ENCODE measurements at places on chromosomes 2 and 18.

- no peak for DNase-seq
Observed at GRCh38 chr2:40325116-40325515, 126.8 kb downstream of the SLC8A1 start.

DNA sequence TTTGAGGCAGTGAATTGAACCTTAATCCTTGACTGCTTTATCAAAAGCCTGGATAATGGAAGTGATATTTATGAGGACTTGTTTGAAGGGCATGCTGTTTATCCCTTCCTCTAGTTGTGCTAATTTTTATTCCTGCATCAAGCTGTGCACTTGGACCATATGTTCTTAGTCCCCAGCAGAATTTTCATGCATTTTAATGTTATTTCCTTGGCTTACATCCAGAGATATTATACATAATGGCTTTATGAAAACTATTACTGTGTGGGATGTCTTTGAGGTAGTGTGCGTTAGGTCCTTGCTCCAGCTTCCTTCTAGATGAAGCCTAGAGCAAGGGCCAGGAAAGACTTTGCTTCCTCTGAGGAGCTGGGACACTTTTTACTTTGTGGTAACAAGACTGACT lies 378.4 kb downstream of the LPIN1 start:
- no peak for DNase-seq

DNA sequence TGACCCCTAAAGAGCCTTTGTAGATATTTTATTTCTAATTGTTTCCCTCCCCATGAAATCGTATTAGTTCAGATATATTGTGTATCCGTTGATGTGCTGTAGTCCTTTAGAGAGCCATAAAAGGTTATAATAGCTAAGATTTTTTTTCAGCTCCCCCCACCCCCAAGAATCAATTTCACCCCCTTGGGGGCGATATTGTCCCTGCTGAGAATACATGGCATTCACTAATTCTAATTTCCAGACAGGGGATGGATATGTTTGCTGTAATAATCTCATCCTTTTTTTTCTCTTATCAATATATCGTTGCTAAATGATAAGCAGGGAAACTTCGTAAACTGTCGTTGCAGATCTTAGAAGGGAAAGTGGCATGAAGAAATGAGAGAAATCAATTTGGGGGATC lies 530.7 kb downstream of the TMEM182 start:
- DNase-seq, result no peak

DNA sequence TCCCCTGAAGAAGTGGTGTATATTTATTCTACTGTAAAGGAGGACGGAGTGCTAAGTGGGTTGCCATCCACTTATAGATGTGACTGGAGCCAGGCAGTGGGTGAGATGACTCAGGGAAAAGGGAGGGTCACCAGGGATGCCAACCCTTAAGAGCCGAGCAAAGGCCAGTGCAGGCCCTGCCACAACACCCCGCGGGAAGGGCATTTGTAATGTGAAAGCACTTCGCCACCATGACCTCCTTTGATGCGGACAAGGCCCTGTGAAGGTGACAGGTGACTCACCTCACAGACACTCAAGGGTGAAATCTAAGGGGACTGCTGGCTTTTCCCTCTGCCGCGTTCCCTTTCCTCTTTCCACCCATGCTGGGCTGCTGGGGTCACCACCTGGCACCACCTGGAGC lies 50.2 kb upstream of the MRPL33 start:
- DNase-seq, result no peak

DNA sequence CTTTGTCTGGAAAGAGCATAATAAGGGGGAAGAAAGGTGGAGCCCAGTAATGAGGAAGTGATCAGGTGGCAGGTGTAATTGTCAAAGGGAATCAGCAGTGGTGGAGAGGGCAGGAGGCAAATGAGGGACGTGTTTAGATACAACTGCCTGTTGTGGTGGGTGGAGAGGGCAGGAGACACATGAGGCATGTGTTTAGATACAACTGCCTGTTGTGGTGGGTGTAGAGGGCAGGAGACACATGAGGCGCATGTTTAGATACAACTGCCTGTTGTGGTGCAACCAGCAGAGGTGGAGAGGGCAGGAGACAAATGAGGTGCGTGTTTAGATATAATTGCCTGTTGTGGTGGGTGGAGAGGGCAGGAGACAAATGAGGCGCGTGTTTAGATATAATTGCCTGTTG lies 173.1 kb downstream of the ANKRD30B start:
- DNase-seq, result no peak

- no peak for DNase-seq
Observed at GRCh38 chr2:2560374-2561015, 229.4 kb upstream of the MYT1L start.

DNA sequence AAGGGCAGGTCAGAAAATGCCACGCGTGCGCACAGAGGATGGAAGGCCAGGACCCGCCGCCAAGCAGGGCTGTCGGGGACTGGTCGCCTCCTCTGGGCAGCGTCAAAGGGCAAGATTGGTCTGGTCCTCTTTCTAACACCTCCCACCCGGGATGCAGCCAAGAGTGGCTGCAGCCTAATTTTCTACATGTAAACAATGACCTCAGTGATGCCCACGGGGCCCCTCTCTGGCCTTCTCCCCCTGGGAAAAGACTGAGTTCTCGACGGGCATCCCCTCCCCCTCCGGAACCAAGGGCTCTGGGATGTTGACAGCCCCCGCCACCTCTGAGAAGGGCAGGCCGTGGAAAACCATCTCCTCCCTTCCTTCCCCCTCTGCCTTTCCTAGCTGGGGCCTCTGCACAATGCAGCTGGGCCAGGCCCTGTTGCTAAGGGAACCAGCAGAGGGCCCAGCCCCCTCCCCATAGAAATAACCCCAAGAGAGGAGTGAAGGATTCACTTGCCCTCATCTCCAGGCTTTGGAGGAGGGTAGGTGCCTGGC lies 80.0 kb upstream of the ZNF532 start:
- no peak for DNase-seq

GRCh38 chr2:72083751-72084583 lies 63.7 kb downstream of the CYP26B1 start:
- DNase-seq, result no peak

- DNase-seq, result peak; percentile 1
Observed at GRCh38 chr2:153287109-153287801, 191.3 kb downstream of the RPRM start.

- DNase-seq, result no peak
Observed at GRCh38 chr2:207828361-207829057, 58.8 kb upstream of the FZD5 start.

DNA sequence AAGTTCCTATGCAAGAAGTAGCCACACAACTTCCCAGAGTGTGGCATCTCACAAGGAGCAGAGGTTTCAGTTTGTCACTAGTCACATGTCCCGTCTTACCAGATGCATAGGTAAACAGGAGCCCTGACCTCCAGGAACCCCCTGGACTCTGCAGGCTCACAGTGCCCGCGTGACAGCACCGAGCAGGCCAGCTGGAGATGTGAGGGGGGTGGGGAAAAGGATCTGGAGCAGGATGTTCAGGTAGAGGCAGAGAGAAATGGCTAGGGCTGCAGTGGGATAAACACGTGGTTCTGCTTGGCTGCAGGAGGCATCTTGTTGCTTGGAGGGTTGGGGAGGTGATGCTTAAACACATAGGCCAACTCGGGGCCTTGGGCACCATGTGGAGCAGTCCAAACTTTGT lies 54.2 kb downstream of the IMPA2 start:
- no peak for DNase-seq

GRCh38 chr18:36993068-36993467 lies 164.1 kb downstream of the KIAA1328 start:
- DNase-seq, result no peak

GRCh38 chr2:70718241-70718640 lies 49.8 kb downstream of the ADD2 start:
- DNase-seq, result no peak

- DNase-seq, result no peak
Observed at GRCh38 chr2:30194421-30194820, 36.9 kb upstream of the LBH start.

- no peak for DNase-seq
Observed at GRCh38 chr18:68841301-68841700, 43.4 kb downstream of the CCDC102B start.

- DNase-seq, result no peak
Observed at GRCh38 chr18:78494204-78495085, 485.2 kb upstream of the SALL3 start.

- no peak for DNase-seq
Observed at GRCh38 chr2:122960759-122961641, 1064.1 kb upstream of the CNTNAP5 start.

GRCh38 chr18:6929370-6930102 lies 188.1 kb downstream of the LAMA1 start:
- DNase-seq, result no peak

GRCh38 chr2:227006189-227006897 lies 157.7 kb downstream of the COL4A4 start:
- no peak for DNase-seq

- DNase-seq, result no peak
Observed at GRCh38 chr2:97913846-97914245, 81.9 kb downstream of the TMEM131 start.

GRCh38 chr2:47656715-47657600 lies 126.0 kb upstream of the MSH6 start:
- DNase-seq, result no peak

GRCh38 chr18:34789768-34790344 lies 79.8 kb downstream of the DTNA start:
- DNase-seq, result no peak

- no peak for DNase-seq
Observed at GRCh38 chr2:212354382-212354781, 184.2 kb downstream of the ERBB4 start.

GRCh38 chr2:118591223-118591622 lies 256.2 kb downstream of the EN1 start:
- DNase-seq, result no peak

DNA sequence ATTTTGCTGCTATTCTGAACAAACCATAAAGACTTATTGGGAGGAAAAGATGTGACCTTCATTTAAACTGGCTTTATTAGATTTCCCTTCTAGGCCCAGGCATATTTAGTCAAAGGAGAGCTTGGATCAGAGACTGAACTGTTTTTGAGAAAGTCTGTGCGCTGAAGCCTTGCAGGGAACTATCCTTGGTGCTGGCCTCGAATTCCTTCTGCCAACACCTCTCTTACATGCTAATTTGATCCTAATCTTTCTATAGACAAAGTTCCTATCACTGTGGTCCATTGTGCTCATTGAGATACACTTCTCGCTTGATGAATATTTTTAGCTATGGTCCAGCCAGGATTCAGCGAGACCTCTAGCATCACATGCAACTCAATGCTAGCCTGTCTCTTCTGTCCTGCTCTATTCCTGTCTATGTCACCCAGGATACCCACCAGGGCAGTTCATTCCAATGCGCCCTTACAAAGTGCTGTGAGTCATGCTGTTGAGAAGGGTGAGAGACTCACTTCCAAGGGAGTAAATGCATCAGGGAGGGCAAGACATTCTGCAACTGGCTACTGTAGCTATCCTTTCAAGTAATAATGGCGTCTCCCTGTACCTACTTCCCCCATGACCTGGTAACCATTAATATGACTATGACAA lies 356.7 kb upstream of the LYPD1 start:
- no peak for DNase-seq

GRCh38 chr2:218429911-218430692 lies 11.2 kb downstream of the VIL1 start:
- no peak for DNase-seq

DNA sequence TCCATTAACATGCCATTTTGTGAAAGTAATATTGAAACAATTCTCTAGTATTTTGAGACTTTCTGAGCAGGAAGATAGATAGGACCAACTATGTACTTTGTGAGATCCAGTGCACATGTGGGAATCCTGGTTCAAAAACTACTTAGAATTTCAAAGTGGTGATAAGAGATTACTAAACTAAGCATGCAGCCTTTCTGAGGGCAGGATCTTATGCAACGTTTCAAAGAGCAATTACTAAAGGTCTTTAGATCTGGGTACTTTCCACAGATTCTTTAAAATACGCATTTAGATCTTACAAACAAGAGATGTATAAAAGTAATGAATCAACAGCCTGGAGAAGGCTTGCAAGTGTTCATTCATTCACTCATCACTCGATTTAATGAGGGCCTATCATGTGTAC lies 124.4 kb upstream of the TRIB2 start:
- no peak for DNase-seq

DNA sequence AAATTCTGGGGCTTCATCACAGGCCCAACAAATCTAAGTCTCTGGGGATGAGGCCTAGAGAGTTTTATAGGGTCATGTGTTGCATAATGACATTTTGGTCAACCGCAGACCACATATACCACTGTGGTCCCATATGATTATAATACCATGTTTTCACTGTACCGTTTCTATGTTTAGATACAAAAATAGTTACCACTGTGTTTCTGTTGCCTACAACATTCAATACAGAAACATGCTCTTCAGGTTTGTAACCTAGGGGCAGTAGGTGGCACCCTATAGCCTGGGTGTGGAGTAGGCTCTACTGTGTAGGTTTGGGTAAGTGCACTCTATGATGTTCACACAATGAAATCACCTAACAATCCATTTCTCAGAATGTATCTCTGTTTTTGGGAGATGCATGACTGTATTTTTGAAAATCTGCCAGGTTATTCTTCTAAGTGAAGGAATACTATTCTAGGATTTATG lies 485.2 kb downstream of the PTPRM start:
- DNase-seq, result no peak

DNA sequence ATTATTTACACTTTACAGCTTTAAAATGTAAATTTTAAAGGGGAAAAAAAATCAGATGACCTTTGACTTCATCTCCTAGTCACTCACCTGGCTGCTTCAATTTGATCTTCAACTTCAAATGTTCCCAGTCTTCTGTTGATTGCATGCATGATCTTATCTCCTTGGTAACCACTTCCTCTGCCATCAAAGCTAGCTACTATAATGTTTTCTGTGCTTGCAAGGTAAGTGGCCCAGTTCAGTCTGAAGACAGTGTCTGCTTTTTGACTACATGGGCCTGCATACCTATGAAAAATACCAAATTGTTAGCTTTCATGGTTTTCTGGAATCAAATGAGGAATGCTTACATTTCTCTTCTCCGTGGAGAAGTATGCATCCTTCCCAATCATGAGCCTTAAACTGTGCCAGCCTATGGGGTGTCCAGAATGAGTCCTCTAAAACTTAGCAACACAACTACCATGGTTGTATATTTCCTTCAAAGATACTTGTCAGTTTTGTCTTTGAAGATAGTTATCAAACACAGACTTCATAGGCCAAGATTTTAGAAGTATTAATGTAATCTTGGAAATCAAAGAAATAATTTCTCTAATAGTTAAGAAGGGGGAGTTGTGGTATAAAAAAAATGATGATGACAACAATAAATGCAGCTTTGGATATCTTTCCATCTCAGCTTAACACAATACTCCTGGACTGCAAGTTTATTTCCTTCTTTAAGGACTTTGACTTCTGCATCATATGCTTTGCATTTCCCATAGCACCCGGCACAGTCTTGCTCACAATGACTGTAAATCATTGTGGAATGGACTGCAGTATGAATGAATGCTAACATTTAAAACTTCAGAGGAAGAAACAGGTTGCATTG lies 62.1 kb downstream of the DPP4 start:
- DNase-seq, result peak; percentile 83

GRCh38 chr18:76909439-76909838 lies 87.1 kb downstream of the ZNF236 start:
- no peak for DNase-seq

DNA sequence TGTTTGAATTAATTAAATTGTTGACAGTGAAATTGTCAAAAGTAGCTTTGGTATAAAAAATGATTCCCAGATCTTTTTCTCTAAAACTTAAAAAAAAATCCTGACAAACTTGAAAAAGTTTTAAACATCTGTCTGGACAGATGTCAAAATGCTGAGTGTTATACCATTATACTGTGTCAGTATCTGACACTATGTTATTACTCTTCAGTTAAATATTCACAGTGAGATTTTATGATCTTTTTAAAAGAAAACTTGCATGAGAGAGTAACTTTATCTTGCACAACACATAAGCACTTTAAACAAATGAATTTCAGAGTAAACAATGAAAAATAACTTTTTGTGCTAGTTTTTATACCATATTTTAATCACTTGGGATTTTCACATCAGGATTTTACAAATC lies 167.4 kb downstream of the MEIS1 start:
- DNase-seq, result no peak
